ENCODE measurements at places on chromosomes 4 and X.

DNA sequence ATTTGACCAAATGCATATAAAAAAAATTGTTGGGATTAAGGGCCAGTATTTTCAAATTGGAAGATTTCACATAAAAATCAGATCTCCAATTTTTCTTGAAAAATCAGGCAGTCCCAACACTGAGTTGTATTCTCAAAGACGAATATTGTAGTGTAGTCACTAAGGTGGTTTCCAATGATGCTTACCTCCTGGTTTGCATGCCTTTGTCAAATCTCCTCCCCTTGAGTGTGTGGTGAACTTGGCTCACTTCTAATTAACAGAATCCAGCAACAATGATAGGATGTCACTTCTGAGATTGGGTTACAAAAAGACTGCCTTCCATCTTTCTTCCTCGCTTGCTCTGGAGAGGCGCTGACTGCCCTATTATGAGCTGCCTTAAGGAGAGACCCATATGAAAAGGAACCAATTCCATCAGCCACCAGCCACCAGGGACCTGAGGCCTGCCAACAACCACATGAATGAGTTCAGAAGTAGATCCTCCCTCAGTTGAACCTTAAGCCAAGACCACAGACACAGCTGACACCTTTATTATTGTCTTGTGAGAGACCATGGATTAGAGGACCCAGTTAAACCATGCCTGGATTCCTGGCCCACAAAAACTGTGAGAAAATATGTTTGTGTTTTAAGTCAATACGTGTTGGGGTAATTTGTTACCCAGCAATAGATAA, 31.2 kb upstream of the TSPAN5 start:
- no peak for DNase-seq

DNA sequence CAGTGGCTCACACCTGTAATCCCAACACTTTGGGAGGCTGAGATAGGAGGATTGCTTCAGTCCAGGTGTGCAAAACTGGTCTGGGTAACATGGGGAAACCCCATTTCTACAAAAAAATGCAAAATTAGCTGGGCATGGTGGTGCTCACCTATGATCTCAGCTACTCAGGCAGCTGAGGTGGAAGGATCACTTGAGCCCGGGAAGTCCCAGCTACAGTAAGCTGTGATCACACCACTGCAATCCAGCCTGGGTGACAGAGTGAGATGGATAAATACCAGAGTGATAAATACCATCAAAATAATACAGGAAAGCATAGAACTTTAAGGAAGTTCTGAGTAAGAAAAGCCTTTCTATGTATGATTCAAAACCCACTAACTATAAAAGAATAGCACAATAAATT, 52.8 kb downstream of the LRBA start:
- DNase-seq, result no peak

DNA sequence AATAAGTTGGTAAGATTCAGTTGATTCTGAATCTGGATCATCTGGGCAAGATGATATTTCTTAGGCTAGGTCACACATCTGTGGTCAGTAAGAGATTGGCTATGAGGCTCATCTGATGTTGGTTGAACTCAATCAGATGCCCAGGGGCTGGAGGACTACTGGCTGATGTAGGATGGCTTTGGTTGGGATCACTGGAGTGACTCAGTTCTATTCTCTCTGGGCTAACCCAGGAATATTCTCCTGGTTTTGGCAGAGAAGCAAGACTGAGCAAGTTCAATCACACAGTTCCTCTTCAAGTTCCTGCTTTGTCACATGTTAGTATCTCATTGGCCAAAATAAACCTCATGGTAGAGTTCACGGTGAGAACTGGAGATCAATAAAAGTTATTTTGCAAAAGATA, 902.3 kb upstream of the SLIT2 start:
- no peak for DNase-seq

DNA sequence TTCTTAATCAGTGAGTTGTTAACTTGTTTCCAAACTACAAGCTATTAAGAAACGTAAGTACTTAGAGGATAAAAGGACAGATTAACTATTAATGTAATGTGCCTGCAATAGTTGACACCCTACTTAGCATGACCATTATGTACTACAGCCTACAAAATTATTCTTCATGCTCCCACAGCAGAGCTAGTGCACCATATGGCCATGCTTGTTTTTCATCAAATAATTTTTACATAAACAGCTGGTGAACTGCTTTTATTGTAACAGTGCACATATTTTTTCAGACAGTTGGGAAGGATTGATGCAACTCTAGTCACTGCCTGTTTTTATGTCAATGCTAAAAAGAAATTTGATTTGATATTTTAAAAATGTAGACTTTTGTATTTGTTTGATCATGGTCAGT, 10.2 kb upstream of the MAGEB10 start:
- DNase-seq, result no peak

GRCh38 chr4:150078579-150079080, 385 bp downstream of the DCLK2 start:
- peak; percentile 39 for DNase-seq

DNA sequence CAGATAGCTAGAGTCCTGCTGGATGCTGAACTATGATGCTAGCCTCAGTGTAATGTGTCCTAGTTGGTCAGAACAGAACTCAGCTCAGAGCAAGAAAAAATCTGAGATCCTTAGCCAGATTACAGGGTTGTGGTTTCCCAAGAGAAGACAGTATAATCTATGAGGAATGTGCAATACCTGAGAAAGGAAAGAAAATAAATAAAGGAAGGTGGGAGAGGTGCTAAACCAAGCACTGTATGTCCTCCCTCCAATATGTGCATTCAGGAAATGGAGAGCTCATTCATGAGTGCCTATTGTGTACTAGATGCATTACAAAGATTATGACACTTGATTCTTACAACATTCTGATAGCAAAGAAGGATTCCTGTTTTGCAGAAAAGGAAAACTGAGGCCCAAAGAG, 7.5 kb downstream of the USP26 start:
- DNase-seq, result no peak

GRCh38 chrX:101062176-101062575, 10.3 kb upstream of the TRMT2B start:
- DNase-seq, result no peak

DNA sequence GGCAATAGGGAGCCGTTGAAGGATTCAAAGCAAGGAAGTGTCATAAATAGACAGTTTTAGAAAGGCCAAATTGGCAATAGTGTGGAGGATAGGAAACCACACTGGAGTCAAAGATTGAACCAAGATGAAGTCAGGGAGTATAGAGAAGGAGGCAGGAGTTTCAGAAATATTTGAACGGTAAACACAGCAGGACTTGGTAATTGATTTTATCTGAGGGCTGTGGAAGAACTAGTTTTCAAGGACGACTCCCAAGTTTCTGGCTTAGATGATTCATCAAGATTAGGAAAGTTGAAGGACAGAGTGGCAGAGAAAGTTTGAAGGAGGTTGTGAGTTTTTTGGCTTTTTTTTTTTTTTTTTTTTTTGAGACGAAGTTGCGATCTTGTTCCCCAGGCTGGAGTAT, 11.5 kb upstream of the TMEM31 start:
- no peak for DNase-seq

GRCh38 chr4:169184236-169184635, 86.5 kb downstream of the SH3RF1 start:
- no peak for DNase-seq

- DNase-seq, result no peak
These were observed 61.5 kb downstream of the CCNI start for GRCh38 chr4:77014256-77014655.

- no peak for DNase-seq
These were observed 171.1 kb upstream of the PITX2 start for GRCh38 chr4:110793890-110794554.

DNA sequence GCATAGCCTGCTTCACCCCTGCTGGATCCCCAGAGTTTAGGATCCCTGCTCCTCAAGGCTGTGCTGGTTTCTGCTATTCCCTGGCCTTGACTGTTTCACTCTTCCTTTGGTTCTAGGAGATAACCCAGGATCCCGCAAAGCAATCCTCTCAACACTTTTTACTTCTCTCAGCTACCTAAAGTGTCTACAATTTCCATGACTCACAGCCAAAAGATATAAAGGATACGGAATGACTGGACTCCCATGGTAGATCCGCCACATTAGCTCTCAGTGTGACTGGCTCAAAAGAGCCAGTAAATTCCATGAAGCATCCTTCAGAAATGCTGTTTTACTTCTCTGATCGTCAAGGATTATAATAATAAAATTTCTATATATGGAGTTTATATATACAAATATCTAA, 66.3 kb upstream of the TMEM164 start:
- DNase-seq, result no peak
